GM20000 (cell line): ENCODE measurements at places on chromosomes 3 and 15.
A peak's percentile ranks its signal among the peaks of the same experiment; 100 is the strongest.

DNA sequence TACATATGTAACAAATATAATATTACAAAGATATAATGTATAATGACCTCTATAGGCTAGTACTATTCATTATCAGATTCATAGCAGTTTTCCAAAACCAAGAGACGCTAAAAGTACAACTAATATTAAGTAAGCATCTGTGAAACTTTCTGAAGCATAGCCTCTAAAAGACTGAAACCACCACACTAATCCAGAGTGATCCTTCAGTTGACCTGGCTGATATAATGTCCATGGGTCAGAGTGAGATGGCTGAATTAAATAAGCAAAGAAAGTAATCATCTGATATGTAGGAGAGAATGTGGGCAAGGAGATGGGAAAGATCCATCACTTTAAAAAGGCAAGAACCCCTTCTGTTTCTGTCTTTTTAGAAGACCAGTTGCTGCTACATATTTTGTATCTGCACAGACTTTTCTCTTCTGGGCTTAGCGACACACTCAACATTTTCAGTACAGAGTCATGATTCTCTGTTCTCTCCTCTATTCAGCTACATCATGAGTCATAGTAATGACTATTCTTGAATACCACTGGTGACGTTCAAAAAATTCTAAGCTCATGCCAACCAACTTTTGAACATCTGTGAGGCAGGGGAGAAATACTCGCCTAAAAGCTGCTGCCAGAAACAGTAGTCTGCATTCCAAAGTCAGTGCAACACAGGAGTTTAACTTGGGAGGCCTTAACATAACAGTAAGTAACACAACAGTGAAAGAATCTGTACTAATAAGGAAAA, 149.6 kb downstream of the MAGI1 start:
- no peak for DNase-seq

DNA sequence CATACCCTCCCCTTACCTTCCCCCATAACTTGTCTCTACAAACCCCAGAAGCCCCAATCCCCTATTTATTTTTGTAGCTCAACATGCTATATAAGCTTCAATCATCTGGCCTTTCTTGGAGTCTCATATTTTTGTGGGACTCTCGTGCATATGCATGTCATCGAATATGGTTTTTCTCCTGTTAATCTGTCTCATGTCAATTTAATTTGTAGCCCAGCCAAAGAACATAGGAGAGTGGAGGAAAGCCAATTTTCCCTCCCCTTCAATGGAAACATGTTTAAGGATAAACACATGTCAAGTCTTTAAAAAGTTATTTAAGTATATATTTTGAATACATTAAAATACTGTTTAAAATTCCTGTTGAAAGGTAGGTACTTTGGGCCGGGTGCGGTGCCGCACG, 172.2 kb downstream of the GMNC start:
- no peak for DNase-seq

DNA sequence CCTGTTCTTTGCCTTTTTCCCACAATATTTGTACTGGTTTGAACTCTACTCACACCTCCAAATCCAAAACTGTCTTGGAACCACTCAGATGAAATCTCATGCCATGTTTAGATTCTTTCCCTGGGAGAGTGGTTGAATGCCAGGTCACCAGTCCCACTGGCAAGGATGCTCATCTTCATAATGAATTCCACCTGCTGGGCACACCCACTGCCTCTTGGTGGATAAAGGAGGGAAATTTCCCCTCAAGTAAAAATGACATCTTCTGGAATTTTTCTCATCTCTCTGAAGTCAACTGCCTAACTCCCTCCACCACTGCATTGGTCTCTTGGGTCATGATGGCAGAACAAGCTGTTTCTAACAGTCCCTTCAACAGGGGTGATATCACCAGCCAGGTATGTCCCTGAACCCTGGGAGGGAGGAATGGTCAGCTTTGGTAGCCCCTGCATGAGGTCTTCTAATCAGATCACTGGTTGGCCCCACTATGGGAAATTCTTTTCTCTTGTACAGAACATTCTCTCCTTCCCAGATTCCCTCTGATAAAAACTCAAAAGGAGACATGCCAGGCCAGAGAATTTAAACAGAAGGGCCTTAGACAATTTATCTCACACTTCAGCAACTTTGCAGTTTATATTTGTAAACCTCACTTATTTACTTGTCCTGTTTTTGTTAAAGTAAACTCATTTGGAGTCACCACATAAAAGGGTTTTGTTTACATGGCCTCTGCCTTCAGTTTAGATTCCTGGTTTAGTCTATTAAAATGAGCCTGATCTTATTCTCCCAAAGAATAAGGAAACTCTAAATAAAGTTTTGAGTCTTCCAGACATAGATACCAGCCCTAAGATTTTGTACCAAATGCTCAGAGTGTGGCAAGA, 143.4 kb downstream of the WNT5A start:
- DNase-seq, result no peak

- no peak for DNase-seq
Observed at GRCh38 chr3:23159929-23160328, 43.2 kb upstream of the UBE2E2 start.

GRCh38 chr3:162774613-162775100, 1278.0 kb downstream of the OTOL1 start:
- DNase-seq, result no peak

GRCh38 chr3:61008998-61009380, 242.3 kb downstream of the FHIT start:
- no peak for DNase-seq

GRCh38 chr3:39068556-39068955, 16.7 kb downstream of the WDR48 start:
- no peak for DNase-seq

DNA sequence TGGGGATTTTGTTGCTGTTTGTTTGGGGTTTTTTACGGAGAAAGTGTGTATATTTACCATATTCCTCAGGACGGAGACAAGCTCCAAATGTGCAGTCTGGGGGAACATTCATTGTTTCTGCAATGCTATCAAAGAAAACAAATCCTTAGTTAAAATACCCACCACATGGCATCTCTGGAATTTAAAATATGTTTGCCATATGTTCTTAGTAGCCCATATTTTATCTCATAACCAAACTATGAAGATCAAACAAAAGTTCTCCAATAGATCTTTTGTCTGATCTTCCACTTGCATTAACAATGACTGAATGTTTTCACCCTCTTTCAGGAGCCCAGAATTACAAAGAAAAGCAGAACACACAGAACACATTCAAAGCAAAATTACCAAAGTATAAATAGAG, 35.3 kb downstream of the EFHB start:
- DNase-seq, result no peak

GRCh38 chr15:51260202-51260601, 78.2 kb downstream of the CYP19A1 start:
- DNase-seq, result no peak

DNA sequence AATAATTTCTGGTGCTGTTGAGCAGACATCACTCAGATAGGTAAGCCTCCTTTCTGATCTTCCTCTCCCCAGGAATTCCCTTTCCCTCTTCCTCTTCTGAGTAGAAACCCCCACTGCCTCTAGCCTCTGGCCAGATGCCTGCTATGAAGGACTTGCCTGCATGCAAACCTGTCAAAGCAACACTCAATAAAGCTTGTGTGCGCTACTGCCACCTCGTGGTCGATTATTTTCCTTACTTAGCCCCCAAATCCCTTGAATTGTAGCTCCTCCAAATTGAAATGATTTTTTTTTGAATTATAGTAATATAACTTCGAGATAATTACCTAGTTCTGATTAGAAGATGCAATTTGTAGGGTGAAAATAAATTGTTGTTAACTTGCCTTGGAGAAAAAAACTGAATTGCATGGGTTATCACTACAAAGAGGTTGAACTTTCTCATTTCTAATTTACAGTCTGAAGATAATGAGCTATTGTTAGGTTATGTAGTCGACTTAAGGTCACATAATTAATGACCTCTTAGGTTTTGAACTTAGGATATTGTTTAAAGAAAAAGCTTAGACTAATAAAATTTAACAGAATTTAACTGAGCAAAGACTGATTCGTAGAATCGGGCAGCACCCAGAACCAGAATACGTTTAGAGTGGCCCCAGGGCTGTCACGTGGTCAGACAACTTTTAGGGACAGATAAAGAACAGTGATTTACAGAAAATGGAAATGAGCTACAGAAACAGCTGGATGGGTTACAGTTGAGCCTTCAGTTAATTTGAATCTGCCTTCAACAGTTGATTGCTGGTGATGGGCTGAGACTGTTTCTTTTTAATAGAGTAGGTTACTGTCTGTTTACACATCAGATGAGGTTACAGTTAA, 269.3 kb downstream of the ARPP21 start:
- DNase-seq, result peak; percentile 17

DNA sequence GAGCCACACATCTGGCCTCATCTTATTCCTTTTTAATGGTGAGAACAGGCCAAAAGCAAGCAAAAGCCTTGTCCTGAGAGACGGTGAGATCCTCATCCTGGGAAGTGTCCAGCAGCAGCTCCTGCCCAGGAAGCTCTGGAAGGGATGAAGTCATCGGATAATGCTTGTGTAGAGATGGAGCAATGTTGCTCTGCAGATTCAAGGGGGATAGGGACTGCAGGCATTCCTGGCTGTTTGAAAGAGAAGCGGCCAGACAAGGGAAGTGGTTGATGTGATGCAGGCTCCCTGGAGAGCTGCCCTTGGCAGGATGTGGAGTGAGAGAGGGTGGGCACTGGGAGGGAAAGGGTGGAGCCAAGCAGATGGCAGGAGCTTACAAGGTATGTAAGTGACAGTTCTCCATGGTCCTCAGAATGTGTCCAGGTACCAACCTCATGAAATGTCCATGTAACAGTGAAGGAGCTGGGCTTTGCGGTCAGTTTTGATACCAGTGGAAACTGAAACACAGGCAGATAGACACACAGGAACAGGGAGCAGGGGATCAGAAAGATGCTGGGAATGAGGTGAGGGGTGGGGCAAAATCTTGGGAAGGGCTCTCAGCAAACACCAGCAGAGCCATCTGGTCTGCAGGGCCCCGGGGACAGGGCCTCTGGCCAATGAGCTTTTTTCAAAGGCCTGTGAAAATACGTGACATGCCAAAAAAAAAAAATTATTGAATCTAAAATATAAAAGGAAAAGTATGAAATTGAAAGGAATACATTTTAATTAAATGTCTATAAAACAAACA, 32.2 kb upstream of the LACTB start:
- DNase-seq, result no peak

DNA sequence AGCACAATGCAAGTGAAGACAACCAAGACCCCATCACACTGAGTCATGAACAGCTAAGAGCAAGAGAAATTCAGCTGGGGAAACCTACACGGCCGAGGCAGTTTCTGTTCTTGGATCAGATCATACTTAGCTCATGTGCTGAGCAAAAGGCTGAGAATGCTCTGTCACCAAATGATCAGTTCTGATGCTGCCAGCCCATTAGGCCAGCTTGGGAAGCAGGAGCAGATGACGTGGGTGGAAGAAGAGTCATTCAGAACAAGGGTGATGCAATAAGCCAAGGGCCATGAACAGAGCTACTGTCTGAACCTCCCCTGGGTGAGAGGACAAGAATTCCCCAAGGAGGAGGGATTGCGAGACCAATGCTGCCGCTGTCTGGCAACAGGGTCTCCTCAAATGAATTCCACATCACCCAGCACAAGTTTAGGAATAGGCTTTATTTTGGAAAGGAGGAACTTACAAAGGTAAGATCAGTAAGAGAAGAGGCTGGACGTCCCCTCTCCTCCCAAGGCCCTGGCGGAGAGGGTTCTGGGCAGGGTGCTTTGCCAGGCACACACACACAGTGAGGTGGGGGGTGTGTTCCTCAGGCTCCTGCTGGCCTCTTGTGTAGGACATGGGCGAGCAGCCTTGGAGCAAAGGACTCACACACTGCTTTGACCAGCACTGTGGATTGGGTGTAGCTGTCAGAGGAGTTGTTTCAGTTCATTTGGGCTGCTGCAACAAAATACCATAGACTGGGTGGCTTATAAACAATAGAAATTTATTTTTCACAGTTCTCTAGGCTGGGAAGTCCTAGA, 65.6 kb upstream of the CTXND1 start:
- no peak for DNase-seq

GRCh38 chr15:67406257-67406861, 114.6 kb upstream of the C15orf61 start:
- no peak for DNase-seq

DNA sequence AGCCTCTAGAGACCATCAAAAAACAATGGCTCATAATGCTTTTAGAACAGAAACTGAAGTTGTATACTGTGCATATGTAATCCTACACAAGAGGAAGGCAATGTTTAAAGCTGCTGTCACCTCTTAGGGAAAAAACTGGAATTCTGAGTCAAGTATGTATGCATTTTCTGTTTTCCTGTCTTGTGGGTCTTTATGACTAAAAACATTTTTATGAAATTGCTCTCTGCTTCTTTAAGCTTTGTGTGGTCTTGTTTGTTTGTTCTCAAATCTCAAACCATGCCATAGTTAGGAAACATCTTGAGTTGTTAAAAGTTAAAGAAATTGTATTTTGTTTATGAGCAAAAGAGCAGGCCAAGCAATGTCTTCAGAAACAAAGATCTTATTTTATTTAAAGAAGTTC, 80.9 kb upstream of the SOX2 start:
- DNase-seq, result no peak

GRCh38 chr3:101942356-101942755, 93.0 kb downstream of the NFKBIZ start:
- DNase-seq, result no peak

- no peak for DNase-seq
Observed at GRCh38 chr3:169266351-169266750, 397.2 kb downstream of the MECOM start.

DNA sequence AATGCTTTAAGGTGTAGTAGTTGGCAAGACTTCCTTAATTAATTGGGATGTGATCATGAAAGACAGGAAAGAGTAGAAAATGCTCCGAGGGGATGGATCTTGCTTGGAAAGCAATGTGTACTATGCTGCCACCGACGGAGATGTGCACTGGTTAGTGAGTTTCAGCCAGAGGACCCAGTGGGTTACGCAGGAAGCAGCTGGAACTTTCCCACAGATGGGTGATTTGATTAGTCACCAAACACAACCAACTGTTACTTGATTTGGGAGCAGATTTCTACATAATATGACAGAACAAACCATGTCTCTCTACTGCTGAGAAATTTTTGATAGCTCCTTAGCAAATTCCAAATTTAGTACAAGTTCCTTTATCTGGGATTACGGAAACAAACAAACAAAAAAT, 245.4 kb upstream of the MCTP2 start:
- DNase-seq, result no peak

- no peak for DNase-seq
Observed at GRCh38 chr3:42728056-42728455, 25.5 kb upstream of the HHATL start.

DNA sequence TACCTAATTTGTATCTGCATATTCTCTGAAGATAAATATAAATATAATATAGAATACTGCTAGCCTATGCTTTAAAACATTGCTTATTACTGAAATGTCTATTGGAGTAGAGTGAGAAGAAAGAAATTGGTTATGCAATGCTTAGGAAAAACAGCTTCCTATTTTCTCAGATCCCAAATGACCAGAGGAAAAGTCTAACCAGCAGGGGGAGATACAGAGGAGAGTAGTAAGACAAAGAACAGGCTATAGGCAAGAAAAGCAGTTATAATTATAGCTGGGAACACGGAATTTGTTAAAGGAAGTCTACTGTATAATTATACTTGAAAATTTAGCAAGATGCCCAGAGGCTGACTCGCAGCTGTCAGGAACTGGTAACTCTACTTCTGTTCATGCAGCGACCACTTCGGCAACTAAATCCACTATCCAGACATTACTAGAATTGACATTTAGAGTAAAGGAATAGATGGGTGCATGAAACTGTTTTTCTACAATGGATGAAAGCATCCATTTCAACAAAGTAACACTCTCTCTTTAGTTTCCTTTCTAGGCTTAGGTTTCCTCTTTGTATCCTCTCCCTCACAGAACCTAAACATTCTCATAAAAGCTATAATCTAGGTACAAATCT, 97.2 kb downstream of the TBC1D5 start:
- peak; percentile 8 for DNase-seq

GRCh38 chr15:78915341-78916087, 29.3 kb downstream of the CTSH start:
- DNase-seq, result no peak
